ENCODE measurements at places on chromosomes 13 and 19. TPM values are rescaled to one million over a fixed set of nuclear protein-coding genes. Genes with fewer than 3 reads are reported as not detected.

DNA sequence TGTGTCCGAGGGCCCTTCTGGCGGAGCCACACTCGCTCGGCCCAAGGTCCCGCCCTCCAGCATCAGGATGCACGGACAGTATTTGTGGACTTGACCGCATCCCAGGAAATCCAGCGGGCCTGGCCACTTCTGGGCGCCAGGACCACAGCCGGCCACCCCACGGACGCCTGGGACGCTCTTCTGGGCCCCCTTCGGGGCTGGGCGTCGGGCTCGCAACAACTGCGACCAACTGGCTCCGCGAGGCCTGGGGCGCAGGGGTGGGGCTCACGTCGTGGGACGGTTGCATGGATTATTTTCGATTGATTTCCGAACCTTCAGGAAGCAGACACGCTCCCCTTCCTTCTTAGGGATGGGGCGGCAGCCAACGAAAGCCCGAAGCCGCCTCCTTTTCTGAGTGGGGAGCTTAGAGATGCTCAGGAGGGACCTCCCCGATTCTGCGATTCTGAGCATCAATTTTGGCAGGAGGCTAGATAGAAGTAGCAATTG is 521 bp upstream of the NUP58 start:
- DNase-seq = peak; percentile 18

CEACAM19 gene
- total RNA-seq = 2.0 TPM

SIGLEC8 gene
- not detected for total RNA-seq

MICU2 gene
- 118 TPM for total RNA-seq

DNA sequence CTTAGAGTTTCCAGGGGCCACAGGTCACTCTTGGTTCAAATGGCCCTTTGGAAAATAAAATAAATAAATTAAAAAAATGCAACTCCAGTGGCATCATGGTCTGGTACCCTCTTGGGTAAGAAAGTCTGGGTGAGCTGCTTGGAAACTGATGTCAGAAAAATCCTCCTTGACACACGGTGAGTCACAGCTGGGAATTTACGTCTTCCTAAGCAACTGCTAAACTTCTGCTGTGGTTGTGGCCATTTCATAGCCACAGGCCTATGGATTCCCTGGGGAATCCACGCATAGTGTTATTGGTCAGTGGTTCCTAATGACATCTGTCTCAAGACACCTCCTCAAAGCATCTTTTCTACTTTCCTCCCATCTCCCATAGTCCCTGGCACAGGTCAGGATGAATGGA is 220.8 kb downstream of the COG6 start:
- no peak for DNase-seq

ZNF667 gene
- 0.78 TPM for total RNA-seq

DNA sequence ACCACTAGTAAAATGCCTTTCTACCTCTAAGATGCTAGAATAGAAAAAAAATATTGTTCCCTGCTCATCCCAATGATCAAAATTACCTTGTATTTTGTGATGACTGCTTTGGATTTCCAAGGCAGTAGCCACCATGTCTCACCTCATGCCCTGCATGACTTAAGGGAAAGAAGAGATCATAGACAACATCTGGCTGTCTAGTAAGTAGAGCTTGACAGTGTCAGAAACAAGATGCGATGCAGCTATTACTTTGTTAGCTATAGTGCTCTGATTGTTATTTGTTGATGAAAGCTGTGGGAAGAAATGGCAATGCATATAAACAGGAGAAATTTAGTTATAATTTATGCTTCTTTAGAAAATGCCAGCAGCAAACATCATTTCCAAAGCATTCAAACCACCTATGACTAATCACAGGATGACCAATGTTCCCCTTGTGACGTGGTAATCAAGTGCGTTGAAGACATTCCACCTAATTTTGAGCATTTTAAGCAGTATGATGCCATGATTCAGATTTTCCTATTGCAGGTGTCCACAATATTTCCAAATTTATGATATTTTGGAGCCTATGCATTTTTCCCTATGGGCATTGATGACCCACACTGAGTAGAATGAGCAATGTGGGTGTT is 308.3 kb downstream of the KCNRG start:
- no peak for DNase-seq

DNA sequence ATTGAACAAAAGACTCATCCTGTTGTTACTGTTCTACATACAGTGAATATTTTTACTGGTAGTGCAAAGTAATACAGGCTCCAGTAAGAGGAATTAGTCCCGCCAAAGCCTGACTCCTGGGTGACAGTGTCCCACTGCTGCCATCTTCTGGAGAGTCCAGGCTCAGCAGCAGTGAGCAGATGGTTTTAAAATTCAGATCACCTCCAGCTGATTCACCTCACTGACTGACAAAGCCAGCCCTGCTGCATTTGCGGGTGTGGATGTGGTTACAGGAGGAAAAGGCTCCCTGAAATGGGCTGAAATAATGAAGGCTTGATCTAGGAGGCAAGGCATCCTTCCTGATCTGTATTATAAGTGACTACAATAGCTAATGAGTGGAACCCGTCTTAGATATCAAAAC is 18.3 kb downstream of the PABPC3 start:
- peak; percentile 13 for DNase-seq

PLPP2 gene
- 1.2 TPM for total RNA-seq

- no peak for DNase-seq
These were observed 22.6 kb upstream of the CDC16 start for GRCh38 chr13:114212158-114212495.

CYP2B6 gene
- total RNA-seq = not detected

S1PR5 gene
- not detected for total RNA-seq

SPRED3 gene
- 0.05 TPM for total RNA-seq

DNA sequence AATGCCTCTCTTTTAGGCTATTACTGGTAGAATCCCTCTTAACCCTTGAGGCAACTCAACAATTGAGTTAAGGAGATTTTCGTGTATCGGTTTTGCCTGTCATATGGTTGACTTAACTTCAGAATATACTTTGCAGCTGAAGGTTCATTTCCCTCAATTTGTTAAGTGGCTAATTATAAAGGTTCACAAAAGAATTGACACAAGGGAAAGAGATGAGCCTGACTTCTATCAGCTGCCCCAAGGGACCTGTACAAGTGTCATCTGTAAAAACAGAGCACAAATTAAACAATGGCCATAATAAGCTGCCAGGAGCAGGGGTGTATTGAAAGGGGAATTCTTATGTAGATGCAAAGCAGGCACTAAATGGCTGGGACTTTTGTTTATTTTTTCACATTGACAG is 334.8 kb upstream of the OBI1 start:
- no peak for DNase-seq

DNA sequence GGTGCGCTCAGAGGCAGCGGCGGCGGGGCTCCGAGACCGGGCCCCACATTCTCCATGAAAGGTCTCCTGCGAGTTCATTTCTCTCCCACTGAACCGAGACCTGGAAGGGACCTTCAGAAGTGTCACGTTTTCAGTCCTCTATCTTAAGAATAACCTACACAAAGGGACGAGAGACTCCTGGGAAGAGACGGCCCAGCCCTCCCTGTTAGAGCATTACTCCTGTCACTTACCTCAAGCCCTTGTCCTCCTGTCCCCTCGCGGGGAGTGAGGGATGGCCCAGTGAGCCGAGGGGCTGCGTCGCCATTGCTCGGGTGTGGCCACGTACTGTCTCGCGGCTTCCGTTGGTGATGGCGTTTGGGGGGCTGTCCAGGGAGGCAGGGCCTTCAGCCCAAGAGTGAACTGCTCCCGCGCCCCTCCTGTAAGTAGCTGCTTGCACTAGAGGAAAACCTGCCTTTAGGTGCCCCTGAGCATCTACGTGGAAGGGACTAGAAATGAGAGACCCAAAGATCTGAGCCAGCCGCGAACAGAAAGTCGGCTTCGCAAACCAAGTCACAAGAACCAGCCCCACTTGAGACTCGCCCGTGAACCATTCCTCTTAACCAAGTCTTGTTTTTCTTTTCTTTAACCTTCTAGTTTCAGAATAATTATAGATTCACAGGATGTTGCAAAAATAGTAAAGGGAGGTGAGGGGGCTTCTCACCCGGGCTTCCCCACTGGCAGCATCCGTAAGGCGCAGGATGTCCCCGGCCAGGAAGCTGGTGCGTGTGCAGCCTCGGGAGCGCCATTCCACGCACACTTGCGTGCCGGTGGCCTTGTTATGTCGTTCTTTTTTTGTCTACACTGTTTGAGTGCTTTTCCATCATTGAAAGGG is 21.1 kb upstream of the NDUFS7 start:
- no peak for DNase-seq

DNA sequence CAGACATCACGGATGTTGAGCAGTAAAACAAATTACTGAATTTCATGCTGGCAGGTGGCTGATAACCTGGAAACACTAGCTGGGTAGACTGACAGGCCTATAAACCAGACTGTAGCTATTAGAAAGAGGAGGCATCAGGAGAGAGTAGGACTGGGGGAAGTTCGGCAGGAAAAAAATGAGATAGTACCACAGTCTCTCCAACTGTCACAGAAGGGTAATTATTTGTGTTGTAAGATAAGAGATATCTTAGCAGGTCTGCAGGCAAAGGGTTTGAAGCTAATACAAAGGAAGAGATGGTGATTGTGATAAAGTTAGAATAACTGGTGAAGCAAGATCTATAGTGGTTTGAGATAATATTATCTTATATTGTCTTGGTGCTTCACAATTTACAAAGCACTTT is 41.7 kb downstream of the MIPEP start:
- DNase-seq = no peak

DNA sequence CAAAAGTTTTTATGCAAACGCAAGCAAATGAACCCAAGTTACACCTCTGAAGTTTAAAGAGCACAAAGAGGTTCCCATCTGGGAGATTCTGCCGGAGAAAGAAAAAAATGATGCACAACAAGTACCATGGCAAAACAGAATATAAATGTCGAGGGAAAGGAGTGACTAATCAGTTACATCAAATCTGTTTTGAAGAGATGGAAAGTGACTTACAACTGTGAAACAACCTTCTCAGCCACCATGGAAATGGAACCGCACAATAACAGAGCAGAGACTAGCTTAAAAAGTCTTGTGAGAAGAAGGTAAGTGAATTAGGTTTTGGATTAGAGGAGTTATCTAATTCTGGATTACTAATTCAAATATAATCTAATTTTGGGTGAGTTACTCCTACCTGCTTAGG is 2.4 kb downstream of the HSPH1 start:
- no peak for DNase-seq

- DNase-seq = peak; percentile 54
These were observed 413 bp downstream of the N4BP2L2 start for GRCh38 chr13:32538143-32538620.

GRCh38 chr19:47436712-47437401 is 17.5 kb upstream of the MEIS3 start:
- DNase-seq = peak; percentile 74

MAU2 gene
- 38.0 TPM for total RNA-seq

GRCh38 chr13:112658808-112659207 is 31.0 kb upstream of the ATP11A start:
- no peak for DNase-seq

ELAVL3 gene
- not detected for total RNA-seq

GRCh38 chr19:29645911-29646310 is 19.4 kb upstream of the PLEKHF1 start:
- DNase-seq = peak; percentile 34

DNA sequence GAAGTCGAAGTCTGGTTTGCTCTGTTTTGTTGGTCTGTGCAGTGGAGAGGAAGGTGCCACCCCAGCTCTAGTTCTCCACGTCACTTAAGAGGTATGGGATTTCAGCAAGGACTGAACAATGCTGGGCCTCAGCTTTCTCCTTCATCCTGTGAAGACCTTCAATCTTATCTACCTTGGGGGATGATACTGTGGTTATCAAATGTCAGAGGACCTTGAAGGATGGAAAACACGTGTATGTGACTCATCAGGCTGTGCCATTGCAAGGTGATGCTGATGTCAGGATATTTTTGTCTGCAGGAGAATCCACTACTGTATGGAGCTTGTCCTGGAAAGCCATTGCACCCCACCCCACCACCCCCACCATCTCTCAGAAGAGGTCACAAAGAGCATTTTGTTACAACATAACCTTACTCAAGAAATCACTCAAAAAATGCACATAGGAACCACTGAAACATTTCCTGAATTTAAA is 81.4 kb upstream of the UQCRFS1 start:
- no peak for DNase-seq

- no peak for DNase-seq
These were observed 63.9 kb upstream of the SLC10A2 start for GRCh38 chr13:103130146-103130545.

DNA sequence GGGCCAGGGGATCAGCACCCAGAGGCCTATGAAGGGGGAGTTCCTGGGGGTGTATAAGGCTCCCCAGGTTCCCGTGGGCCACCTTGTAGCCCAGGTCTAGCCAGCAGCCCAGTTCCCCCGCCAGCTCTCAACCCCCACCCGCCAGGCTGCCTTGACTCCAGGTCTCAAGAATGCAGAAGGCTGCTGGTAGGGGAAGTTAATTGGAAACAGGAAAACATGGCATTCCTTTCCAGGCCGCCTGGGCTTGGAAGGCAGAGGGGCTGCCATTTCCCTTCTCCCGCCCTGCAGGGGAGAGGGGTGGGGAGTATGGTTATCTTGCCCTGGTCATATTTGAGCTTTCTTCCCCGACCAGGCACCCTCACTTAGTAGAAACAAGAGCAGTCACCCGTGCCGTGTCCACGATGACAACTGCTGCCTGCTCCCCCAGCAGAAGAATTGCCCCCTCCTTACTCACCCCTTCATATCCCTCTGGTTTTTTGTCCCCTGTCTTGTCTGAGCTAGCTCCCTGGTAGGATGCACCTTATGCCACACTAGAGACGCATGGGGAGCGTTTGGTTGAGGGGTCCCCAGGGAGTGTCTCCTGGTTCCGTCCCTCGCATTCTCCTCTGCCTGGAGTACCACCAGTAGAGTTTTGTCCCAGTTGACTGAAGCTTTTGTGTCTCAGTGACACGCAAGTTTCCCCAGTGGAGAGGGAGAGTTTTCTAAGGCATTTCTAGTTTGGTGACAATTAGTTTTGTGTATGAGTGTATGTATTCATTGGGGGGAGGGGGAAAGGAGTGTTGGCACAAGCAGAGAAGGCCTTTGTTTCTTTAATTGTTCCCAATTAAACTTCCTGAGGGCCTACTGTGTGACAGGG is 4.5 kb downstream of the BICRA start:
- DNase-seq = no peak

ZNF723 gene
- total RNA-seq = not detected

- no peak for DNase-seq
These were observed 4.2 kb upstream of the JSRP1 start for GRCh38 chr19:2260341-2260805.

DNA sequence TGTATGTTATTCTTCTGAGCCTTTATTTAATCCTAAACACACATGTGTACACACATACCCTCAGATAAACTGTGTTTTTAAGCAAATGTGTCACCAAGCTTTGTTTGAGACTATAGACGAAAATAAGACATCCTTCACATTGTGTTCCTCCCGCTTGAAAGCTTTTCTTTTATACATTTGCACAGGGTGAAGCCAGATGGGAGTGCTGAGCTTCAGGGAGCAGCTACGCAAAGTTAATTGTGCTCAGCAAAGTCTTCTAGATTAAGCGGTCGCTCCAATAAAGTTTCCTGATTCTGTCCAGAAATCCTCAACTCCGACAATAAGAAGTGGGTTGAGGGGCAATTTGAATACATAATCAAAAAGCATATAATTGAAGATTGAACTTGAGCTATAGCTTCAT is 117.2 kb upstream of the ARGLU1 start:
- DNase-seq = no peak

TNPO2 gene
- 49.9 TPM for total RNA-seq

- no peak for DNase-seq
These were observed 48.8 kb upstream of the PDCD5 start for GRCh38 chr19:32532233-32532632.

KIR2DL3 gene
- not detected for total RNA-seq

GRCh38 chr19:40907968-40908735 is 26.1 kb upstream of the CYP2A7 start:
- no peak for DNase-seq

SMIM44 gene
- total RNA-seq = not detected
